ENCODE measurements at places on chromosomes 3 and 15.

DNA sequence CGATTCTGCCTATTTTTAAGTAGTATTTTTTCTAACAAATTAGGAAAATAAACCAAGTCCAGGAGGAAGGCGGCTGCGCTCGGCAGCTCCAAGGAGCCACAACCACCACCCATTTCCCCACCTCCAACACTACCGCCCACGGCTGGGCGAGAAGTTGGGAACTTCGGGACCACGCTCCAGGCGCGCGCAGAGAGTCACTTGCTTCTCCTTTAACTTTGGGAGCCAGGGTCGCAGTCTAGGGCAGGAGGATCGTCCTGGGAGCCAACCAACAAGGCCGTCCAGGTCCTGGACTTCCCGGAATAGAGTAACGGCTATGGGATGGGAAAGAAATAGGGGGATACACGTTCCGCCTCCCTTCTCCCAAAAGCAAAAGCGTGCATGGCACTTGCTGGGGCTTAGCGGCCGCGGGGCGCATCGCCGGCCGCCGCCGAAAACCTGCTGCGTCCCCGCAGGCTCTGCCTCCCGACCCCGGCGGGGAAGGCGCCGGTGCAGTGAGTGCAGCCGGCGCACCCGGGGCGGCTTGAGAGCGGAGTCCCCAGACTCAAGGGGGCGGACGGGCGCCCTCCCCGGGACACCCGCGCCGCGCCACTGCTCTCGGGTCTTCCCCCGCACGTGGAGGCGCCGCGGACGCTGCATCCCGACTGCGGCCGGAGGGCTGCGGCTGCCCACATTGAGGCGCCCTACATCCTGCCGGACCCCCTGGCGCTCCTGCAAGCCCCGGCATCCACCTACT is 699 bp downstream of the MEGF11 start:
- peak; percentile 43 for DNase-seq

DNA sequence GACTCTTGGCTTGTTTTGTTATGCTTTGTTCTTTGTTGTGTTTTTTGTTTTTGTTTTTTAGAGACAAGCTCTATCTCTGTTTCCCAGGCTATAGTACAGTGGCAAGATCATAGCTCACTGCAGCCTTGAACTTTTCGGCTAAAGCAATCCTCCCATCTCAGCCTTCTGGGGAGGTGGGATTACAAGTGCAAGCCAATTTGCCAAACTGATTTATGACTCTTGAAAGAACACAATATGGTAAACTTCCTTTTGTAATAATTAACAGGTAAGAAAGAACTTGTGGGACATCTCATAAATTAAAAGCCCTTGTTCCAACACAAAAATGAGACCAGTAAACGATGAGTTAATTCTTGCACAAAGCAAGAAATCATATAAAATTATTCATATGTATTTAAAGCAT is 476.3 kb downstream of the MAGI1 start:
- no peak for DNase-seq

- DNase-seq, result no peak
Measured at GRCh38 chr15:38243278-38244055, 9.2 kb upstream of the SPRED1 start.

- DNase-seq, result peak; percentile 75
Measured at GRCh38 chr15:85751291-85752123, 43.2 kb downstream of the KLHL25 start.

DNA sequence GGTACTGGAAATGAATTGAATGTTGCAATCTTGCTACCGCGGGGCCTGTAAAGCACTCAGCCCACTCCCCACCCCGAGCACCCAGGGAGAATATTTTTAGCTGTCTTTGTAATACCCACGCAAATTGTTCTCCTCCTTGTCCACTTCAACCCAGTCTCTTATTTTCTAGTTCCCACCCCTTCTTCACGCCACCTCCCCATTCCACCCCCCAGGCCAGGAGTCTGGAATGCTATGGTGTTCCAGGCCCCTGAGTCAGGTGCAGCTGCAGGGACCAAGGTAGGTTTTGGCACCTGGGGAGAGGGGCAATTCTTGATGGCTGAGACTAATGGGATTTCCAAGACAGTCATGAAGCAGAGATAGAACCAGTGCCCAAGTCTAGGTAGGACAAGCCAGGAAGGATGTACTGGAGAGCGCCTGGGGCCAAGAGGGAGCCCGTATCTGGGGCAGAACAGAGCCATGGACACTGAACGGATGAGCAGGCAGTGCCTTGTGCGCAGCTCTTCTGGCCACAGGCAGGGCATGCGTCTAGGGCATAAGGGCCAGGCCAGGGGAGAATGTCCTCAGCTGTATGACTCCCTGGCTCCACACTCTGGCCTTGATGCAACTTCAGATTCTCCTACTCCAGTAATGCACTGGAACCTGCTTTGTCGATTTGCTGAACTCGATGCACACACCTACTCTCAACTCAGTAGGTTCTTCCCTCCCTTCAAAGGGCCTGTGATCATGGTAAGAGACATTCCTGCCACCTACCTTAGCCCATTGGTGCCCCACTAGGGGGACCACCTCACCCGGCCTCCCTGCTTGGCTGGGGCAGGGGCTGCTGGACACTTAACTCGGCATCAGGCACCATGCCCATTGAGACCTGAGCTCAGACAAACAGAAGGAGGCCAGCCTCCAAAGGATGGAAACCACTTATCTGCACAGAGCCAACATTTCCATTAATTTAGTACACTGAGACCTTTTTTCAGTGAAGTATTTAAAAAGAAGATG is 34.6 kb upstream of the MAGEF1 start:
- no peak for DNase-seq

DNA sequence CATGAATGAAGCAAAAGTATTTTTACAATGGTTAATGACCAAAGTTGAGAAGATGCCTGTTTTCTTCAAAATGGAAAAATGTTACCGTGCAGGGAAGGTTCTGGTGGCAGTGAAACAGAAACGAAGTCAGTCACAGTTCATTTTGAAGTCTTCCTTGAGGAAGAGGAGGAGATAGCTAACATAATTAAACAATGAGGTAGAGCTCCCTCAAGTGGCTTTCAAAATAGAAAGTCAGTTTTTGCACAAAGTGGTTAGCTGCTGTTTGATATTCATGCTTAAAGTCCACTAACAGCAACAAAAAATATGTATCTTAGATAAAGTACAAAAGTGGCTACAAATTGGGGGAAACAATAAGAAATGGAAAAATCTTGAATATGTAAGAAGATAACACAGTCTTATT is 87.3 kb downstream of the TFG start:
- DNase-seq, result no peak

DNA sequence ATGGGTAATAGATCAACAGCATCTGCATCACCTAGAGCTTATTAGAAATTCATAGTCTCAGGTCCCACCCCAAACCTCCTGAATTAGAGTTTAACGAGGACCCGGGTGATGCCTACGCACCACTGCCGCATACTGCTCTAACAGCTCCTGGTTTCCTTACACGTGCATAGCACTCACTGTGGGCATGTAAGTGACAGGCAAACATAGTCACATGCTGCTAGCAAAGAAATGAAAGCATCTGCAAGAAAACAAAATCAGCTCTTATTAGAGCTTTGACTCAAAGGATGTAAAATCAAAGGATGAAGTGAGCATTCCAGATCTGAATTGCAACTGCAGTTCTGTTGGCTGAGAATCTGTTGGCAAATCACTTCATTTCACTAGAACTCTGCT is 19.1 kb upstream of the RIOX2 start:
- DNase-seq, result no peak

GRCh38 chr3:50241163-50241562 is 5.2 kb downstream of the GNAI2 start:
- no peak for DNase-seq

- no peak for DNase-seq
Measured at GRCh38 chr15:76345583-76345879, 9.0 kb downstream of the ISL2 start.

DNA sequence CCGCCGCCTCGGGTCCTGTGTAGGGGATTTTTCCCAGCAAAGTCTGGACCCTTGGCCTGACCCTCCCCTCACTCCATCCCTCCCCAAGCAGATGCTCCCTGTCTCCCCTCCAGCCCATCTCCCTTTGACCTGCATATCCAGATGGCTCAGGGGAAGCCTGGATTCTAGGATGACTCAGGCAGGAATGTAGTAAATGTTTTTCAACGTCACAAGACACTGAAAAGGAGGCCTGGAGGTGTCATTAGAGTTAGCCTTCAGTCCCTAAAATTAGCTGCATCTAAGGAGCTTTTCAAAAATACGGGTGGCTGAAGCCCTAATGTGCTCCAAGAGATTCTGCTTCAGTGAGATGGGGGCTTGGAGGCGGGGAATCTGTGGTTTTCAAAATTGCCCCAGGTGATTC is 7.2 kb downstream of the ACAN start:
- no peak for DNase-seq

DNA sequence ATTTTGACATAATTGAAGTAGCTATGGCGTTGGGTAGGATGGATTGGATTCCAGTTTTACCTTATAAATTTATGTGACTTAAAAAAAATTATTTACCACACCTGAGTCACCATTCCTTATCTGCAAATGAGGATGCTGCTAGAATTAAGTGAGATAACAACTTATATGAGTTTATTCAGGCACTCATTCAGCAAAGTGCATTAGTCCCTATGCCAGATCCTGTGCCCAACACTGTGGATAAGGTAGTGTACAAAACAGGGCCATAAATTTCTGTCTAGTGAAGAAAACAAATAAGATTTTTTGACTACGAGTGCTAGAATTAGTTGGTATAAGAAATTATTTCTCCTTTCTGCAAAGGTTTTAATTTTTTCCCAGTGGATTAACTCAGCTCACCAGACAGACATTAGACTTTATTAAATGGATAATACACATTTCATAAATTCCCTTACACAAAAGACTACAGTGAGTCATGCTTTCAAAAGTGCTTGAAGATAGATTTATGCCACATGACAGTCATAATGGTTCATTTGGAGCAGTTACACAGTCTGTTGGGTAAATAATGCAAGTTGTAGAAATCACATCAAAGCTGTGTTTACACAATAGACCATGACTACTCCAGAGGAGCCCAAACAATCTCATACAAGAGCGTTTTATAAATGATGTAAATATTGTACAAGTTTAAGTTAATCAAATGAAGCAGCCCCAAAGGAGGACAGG is 129.9 kb upstream of the TGFBR2 start:
- DNase-seq, result no peak

DNA sequence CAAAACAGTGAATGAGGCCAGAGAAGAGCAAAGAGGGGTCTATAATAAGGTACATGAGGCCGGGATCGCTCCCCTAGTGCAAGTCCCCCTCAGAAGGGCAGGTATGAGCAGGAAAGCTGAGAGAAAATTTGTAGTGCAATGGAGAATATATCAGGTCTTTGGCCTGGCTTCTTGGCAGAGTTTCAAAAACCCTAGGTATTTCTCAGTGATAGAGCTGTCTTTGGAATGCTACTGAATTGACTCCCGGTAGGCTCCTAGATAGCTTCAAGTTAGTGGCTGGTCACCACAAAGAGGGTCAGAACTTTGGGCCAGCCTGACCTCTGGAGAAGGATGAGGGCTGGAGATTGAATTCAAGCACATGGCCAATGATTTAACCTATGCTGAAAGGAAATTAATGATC is 30.6 kb upstream of the OXTR start:
- no peak for DNase-seq
